ENCODE measurements at places on chromosomes 6 and 20. TPM values are rescaled to one million over a fixed set of nuclear protein-coding genes. Genes with fewer than 3 reads are reported as not detected.

Gene BANF2
- total RNA-seq = not detected

Gene TFAP2A
- total RNA-seq = not detected

Gene FABP7
- total RNA-seq = not detected

Gene GABRR1
- total RNA-seq = not detected

Gene EPPIN
- not detected for total RNA-seq

Gene IRAK1BP1
- 2.5 TPM for total RNA-seq

Gene PARD6B
- total RNA-seq = 1.7 TPM

Gene SLCO4A1
- total RNA-seq = 0.56 TPM

Gene SGK2
- total RNA-seq = 0.28 TPM
